ENCODE measurements at places on chromosomes 16 and 17.

DNA sequence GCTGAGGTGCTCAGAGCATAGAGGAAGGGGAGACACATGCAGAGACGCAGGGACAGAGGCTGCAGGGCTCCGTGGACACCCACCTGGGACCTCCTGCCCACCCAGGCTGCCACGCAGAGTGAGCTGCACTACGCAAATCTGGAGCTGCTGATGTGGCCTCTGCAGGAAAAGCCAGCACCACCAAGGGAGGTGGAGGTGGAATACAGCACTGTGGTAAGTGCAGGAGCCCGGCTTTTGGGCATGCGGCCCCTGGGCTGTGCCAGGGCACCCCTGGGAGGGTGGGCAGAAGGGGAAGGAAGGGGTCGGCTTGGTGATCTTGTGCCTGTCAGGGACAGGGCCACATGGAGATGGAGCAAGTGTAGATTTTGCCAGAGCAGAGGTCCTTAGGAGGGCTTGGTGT lies 15.2 kb downstream of the CD300A start:
- DNase-seq = no peak

DNA sequence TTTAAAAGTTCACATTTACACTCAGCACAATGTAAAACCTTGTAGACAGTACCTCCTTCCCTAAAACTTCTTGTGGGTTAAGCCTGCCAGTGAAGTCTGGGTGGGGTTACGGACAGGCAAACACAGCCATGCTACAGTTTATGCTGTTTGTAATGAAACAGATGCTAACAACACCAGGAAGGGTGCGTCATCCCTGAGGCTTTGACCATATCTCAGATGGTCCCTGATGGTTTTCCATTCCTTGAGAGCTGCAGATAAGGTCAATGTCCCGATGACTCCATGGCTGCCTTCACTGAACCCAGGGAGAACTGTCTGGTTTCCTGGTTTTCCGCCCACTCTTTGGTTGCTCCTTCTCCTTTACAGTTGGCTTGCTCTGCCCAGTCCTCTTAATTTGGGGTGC lies 29.1 kb downstream of the GAS7 start:
- DNase-seq = no peak

GRCh38 chr17:49549691-49550678 lies 25.7 kb upstream of the NXPH3 start:
- DNase-seq = no peak

DNA sequence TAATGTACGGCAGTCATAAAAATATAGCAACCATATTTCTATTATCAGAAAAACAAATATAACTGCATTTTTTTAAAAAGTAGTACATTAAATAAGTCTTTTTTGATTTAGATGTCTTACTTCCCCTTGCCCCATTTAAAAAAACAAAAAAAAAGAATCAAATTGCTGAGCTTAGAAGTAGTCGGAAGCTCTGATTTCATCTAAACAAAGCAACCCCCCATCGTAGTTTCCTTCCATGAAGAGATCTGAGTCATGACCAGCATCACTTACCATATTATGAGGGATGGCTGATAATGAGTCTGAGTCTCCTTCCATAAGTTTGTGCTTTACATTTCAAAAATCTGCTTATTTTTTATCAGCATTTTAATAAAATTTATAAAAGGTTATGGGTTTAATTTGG lies 86.2 kb downstream of the ITFG1 start:
- no peak for DNase-seq

GRCh38 chr16:22814711-22815105 lies 746 bp downstream of the HS3ST2 start:
- peak; percentile 46 for DNase-seq

GRCh38 chr16:78549366-78549765 lies 449.9 kb downstream of the WWOX start:
- DNase-seq = no peak

DNA sequence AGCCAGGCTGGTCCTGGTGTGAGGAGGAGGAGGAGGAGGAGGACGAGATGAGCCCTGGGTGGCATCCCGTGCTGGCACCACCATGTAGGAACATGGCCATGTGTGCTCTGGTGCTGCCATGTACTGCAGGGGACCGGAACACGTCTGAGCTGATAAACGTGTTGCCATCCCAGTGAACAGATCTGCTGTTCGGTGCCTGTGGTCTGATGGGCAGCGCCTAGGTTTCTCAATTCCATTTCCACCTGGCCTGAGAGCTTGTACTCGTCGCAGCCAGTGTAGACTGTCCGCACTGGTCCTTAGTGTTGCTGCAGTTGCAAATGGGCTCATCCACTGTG lies 28.4 kb upstream of the FOXK2 start:
- no peak for DNase-seq

GRCh38 chr17:55735731-55736405 lies 13.2 kb upstream of the TMEM100 start:
- DNase-seq = peak; percentile 23

DNA sequence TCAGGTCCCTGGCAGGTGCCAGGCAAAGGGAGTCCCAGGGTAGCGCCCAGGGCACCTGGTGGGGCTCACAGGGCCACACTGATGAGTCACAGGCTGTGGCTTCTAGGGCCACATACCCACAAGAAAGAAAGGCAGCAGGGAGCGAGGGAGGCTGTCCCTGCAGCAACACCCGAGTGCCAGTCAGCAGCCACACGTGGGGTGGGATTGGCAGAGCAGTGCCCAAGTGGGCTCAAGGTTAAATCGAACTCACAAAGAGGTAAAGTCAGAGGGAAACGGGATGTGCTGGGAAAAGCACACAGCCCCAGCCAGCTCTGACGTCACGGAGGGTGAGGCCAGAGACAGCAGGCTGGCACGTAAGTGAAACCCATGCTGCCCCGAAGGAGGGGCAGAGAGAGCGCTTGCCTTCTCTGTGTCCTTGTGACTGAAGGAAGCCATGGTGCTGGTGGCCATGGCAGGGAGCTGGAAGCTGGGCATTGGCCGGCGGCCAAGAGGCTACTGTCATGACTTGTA lies 33.8 kb downstream of the FA2H start:
- DNase-seq = no peak

DNA sequence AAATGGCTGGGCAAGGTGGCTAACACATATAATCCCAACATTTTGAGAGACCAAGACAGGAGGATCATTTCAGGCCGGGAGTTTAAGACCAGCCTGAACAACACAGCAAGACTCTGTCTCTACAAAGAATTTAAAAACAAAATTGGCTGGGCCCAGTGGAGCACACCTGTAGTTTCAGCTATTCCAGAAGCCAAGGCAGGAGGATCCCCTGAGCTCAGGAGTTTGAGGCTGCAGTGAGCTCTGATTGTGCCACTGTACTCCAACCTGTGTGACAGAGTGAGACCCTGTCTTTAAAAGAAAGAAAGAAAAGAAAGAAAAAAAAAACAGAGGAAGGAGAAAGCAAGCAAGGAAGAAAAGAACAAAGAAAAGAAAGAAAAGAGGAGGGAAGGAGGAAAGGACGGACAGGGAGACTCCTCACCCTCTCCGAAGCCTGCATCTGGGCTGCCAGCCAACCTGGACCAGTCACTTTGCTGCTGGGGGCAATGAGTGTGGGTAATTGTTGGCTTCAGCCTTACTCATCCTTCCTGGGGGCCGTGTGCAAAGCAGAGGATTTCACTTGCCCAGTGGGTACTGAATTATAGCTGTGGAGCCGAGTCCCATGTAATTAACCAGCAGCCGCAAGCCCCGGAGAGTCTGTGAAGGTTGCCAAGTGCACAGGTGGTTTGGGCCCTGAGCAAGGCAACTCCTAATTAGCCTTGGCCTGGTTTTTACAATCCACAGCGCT lies 6.7 kb upstream of the MT4 start:
- no peak for DNase-seq

GRCh38 chr17:67027031-67027628 lies 17.2 kb upstream of the CACNG1 start:
- no peak for DNase-seq

All from nephron progenitor cell (in vitro differentiated cells).